ENCODE measurements at places on chromosomes 12 and 14.

GRCh38 chr12:6692888-6693287 lies 3.7 kb upstream of the ZNF384 start:
- no peak for DNase-seq

- DNase-seq, result peak; percentile 64
These were observed at the start of gene GPR68 for GRCh38 chr14:91244501-91244901. GPR68 (minus strand) TSS chr14:91244704; CDS start chr14:91235050, 9,654 bp downstream.

- DNase-seq, result no peak
These were observed 85.0 kb downstream of the KIF26A start for GRCh38 chr14:104223101-104224041.

- no peak for DNase-seq
These were observed 40.8 kb downstream of the GALNT16 start for GRCh38 chr14:69300601-69301221.

GRCh38 chr12:2023365-2023764 lies 19.1 kb upstream of the DCP1B start:
- no peak for DNase-seq

GRCh38 chr12:24823808-24824515 lies 124.9 kb downstream of the BCAT1 start:
- no peak for DNase-seq

- DNase-seq, result peak; percentile 67
These were observed 888 bp upstream of the PPP1R12A start for GRCh38 chr12:79935624-79936345.

GRCh38 chr14:100867631-100868315 lies 35.7 kb downstream of the RTL1 start:
- no peak for DNase-seq

GRCh38 chr12:1947081-1947480 lies 28.6 kb upstream of the CACNA2D4 start:
- DNase-seq, result no peak

DNA sequence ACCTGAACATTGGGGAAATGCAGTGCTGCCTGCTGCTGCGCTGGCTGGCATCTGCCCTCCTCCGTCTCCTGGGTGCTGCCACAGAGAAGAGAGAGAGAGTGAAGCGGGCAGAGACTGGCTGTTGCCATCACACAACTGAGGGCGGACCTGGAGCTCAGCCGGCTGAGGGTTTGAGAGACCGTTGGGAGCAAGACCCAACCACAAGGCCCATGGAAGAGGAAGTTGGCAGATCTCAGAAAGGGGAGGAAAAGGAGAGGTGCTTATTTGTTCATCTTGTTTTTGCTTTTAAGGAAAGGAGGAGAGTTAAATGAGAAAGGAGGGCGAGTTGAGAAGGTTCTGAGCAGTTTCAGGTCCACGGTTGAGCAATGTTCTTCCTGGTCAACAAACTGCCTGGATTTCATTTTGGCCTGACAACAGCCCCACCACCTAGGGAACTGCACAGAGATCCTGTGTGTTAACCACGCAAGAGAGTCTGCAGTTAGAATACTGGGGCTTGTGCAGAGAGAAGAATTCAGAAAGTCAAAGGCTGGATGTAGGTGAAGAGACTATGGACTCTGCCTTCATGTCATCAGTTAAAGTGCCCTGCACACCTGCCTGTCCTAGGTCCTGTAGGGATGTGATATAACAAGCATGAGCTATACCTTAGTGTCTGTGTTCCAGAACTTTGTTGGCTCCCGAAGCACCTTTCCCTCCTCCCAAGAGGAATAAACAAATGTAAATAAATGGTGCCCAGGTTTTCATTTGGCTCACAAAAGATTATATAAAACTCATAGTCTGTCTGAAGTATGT lies 124.6 kb downstream of the ETV6 start:
- DNase-seq, result no peak

GRCh38 chr12:16189849-16190248 lies 87.6 kb downstream of the SLC15A5 start:
- DNase-seq, result peak; percentile 31

- no peak for DNase-seq
These were observed 134.0 kb upstream of the GSC start for GRCh38 chr14:94903883-94904282.

- peak; percentile 30 for DNase-seq
These were observed 19.8 kb downstream of the INSM2 start for GRCh38 chr14:35553808-35554207.

- no peak for DNase-seq
These were observed 44.8 kb downstream of the ESR2 start for GRCh38 chr14:64249363-64249762.

DNA sequence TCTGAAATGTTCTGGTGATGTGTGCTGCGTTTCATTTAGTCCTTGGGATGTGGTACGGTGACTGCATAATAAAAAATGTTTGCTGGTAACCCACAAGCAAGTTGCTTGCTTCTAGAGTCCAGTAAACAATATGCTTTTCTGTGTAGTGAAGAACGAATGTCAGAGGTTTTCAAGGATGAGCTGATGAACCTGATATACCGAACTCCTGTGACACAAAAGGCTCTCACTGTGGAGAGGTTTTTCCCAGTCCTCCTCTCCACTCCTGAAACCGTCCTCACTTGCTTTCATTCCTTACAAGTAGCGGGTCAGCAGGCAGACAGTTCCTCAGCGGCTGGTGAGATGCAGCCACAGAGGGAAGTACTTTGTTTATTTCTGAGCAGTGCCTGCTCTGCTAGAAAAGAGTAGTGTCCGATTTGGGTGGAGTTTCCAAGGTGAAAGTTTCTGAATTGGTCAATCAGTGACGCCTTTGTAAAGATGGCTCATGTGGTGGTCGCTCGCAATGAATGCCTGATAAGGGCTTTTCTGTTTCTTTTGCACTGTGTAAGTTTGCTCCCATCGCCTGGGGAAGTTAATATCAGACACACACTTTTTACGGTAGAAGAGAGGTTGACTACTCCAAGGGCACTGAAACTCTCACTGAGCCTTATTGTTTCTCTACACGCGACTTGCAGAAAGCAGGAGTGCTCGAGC lies 3.0 kb downstream of the ETV6 start:
- peak; percentile 76 for DNase-seq

- no peak for DNase-seq
These were observed 52.4 kb upstream of the ESRRB start for GRCh38 chr14:76323331-76324050.

GRCh38 chr12:30358671-30359070 lies 337.0 kb downstream of the IPO8 start:
- DNase-seq, result no peak

DNA sequence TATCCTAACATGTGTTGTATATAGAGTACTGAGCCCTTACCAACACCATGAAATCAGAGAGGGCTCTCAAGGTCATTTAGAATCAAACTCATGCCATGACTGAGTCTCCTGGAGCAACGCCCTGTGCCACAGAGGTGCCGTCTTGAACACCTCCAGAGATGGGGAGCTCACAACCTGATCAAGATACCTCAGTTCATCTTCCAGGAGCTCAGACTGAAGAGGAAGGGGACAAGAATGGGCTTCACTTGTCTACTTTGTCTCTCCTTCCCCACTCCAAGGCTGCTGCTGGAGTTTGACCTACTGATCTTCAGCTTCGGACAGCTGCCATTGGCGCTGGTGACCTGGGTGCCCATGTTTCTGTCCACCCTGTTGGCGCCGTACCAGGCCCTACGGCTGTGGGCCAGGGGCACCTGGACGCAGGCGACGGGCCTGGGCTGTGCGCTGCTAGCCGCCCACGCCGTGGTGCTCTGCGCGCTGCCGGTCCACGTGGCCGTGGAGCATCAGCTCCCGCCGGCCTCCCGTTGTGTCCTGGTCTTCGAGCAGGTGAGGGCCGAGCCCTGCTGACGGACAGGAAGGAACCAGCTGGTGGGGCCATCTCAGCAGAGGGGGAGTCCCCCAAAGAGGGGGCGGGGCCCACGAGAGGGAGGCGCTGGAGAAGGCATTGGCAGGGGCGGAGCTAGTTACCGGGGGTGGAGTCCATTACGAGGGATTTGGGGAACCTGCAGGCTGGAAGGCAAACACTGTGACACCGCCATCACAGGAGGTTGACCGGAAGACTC lies 12.0 kb downstream of the SOAT2 start:
- DNase-seq, result no peak

- no peak for DNase-seq
These were observed 805.2 kb downstream of the BCL11B start for GRCh38 chr14:98466807-98467206.

DNA sequence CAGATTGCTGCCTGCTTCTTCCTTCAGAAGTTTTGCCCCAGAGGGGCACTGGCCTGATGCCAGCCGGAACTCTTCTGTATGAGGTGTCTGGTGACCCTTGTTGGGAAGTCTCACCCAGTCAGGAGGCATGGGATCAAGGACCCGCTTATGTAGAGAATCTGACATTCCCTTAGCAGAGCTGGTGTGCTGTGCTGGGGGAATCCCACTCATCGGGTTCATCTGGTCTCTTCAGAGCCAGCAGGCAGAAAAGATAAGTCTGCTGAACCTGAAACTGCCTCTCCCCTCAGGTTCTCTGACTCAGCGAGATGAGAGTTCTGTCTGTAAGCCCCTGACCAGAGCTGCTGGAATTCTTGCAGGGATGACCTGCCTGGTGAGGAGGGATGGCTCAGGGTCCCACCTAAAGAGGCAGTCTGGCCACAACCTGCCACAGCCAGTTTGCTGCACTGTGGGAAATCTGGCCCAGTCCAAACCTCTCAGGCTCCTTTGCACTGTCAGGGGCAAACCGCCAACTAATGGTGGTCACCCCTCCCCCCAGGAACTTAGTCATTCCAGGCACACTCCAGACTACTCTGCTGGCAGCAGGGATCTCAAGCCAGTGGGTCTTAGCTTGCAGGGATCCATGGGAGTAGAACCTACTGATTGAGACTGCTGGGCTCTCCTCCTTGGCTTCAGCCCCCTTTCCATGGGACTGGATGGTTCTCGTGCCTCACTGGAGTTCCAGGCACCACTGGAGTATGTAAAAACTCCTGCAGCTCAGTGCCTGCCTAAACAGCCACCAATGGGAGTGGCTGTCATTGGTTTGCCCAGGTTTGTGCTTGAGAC lies 4.1 kb downstream of the CLEC2D start:
- DNase-seq, result peak; percentile 93

GRCh38 chr14:21302013-21302835 lies 22.3 kb downstream of the RPGRIP1 start:
- no peak for DNase-seq

GRCh38 chr12:113190761-113191160 lies 5.2 kb downstream of the RITA1 start:
- peak; percentile 60 for DNase-seq

GRCh38 chr14:48275301-48275700 lies 599.9 kb upstream of the MDGA2 start:
- peak; percentile 40 for DNase-seq

- DNase-seq, result peak; percentile 50
These were observed 24.3 kb upstream of the FOXG1 start for GRCh38 chr14:28742171-28742846.

- DNase-seq, result no peak
These were observed 487.0 kb downstream of the MED13L start for GRCh38 chr12:115790526-115790925.

GRCh38 chr12:98421316-98421715 lies 94.1 kb upstream of the TMPO start:
- no peak for DNase-seq

DNA sequence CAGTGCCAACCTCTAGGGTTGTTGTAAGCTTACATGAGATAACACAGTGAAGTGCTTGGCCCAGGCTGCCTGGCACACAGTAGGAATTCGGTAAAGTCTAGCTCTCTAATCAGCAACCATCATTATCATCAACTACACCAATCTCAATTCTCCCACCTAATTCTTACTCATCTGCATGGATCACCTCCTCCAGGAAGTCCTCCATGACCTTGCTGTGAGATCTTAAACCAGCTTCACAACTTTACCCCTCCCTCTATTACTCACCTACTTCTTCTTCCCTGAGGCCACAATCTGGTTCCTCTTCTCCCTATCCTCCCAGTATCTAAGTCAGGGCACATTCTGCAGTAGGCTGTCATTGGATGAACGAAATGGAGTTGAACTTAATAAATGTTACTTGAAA lies 67.3 kb downstream of the GSC start:
- DNase-seq, result no peak

All from M059J (cell line).